NCI-H1048 (cell line): ENCODE measurements at places on chromosomes 5 and 9.

- no peak for DNase-seq
Observed at GRCh38 chr5:105274079-105274478, 1711.5 kb upstream of the NUDT12 start.

DNA sequence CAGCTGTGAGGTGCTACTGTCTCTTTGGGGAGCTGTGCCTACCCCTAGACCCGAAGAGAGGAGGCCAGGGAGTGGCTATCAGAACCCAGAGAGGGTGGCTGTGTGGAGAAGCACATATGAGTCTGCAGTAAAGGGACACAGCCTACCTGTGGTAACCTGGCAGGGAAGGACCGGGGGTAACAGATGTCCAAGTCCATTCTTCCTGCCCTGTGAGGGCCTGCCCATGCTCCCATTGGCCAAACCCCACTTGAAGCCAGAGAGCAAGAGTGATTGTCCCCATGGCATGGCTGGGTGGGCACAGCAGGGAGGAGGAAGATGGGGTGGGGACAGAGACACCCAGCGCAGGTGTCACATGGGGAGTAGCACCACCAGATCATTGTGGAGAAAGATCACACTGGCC is 39.3 kb downstream of the BOD1 start:
- DNase-seq = no peak

- DNase-seq = no peak
Observed at GRCh38 chr9:13661014-13661413, 381.5 kb upstream of the MPDZ start.

- DNase-seq = no peak
Observed at GRCh38 chr5:172086194-172086975, 79.9 kb upstream of the FBXW11 start.

GRCh38 chr5:83964271-83964670 is 243.6 kb upstream of the HAPLN1 start:
- no peak for DNase-seq

- DNase-seq = no peak
Observed at GRCh38 chr5:151140686-151141459, 16.7 kb downstream of the ANXA6 start.

DNA sequence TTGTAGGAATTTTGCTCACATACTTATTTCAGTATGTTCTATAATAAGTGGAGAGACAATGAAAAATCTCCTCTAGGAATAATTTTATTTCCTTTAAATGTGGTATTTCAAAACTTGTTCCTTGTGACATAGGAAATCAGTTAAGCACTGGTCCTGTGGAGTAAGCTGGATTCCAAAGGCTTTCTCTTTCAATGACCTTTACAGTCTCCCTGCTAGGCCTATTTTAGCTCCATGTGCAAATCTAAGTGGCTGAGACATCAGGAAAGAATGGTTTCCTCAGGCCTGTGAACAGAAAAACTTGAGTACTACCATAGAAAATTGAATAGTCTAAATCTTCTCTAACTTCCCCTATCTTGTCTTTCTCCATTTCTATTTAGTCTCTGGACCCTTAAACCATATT is 514.2 kb upstream of the TLE4 start:
- DNase-seq = no peak

GRCh38 chr9:73847536-73847935 is 649.6 kb upstream of the RORB start:
- no peak for DNase-seq

DNA sequence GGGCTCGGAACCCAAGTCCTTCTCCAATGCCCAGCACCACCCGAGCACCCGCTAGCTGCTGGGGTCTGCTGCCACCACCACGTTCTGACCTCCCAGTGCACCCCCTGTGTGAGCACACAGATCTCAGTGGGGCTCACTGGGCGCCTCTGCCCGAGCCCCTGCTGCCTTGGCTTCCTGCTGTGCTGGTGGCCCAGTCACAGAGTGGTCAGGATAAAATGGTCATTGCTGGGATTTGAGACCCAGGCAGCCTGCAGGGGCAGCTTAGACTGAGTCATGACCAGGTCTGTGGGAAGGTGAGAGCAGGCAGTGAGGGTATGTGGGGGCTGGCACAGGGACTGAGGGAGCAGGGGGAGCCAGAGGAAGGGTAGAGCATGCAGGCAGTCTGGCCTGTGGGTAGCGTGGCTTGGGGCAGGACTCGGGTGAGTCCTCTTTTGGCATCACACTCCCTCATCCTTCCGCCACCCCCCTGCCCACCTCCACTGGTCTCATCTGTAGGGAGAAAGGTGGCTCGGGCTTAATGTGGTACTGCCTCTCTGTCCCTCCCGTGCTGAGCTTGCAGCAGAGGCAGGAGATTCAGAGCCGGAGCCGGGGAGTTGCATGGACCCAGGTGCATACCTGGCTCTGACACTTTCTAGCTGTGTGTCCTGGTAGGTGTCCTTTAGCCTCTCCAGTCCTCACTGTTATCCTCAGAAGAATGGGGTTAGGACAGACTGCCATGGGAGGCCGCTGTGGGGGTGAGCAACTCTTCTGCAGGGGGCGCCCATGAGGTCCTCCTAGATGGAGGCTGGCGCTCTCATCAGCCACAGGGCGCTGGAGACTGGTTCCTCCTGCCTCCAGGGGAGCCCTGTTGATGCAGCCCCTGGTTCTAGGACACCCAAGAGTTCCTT is 32.1 kb downstream of the USP20 start:
- DNase-seq = no peak

- no peak for DNase-seq
Observed at GRCh38 chr5:8493176-8493575, 624.2 kb downstream of the MTRR start.

- DNase-seq = no peak
Observed at GRCh38 chr9:92008041-92008440, 58.0 kb upstream of the ROR2 start.

DNA sequence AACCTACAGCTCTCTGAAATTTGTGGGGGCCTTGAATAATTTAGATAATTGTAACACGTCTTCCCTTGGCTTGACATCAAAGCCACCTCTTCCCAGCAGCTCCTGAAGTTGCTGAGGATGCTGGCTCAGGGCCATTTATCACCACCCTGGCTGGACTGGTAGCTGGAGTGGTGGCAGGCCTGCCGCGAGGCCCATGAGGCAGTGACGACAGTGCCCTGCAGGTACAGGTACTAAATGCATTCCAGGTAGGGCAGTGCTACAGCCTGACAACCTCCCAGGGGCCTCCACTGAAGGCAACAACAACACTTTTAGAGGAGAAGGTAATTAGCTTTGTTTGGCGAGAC is 270.2 kb upstream of the KLF4 start:
- DNase-seq = no peak

DNA sequence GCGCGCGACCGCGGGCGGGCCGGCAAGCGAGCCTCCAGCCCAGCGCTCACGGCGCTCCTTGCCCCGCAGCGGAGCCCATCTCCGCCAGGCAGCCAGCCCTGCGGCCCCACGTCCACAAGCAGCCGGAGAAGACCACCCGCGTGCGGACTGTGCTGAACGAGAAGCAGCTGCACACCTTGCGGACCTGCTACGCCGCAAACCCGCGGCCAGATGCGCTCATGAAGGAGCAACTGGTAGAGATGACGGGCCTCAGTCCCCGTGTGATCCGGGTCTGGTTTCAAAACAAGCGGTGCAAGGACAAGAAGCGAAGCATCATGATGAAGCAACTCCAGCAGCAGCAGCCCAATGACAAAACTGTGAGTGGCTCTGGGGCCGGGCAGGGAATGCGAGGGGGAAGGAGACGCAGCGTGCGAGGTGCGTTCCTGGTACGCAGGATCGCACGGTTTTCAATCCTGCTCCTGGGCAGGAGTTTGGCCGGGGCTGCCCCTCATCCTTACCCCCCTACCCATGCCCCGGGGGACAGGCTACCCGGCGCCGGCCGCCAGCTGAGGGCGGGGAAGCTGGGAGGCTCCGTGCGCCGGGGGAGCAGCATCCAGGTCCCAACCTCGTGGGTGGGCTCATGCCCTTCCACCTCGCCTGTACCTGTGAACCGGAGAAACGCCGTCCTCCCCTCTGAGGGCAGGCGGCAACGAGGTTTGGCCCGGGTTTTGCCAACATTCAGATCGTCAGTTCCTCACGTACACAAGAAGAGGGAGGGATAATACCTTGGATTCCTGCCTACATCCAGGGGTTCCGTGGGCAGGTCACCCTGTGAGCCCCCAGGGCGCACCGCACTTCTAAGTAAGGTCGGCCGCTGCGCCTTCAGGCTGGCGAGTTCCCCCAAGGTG is 6.6 kb downstream of the ISL1 start:
- DNase-seq = no peak

DNA sequence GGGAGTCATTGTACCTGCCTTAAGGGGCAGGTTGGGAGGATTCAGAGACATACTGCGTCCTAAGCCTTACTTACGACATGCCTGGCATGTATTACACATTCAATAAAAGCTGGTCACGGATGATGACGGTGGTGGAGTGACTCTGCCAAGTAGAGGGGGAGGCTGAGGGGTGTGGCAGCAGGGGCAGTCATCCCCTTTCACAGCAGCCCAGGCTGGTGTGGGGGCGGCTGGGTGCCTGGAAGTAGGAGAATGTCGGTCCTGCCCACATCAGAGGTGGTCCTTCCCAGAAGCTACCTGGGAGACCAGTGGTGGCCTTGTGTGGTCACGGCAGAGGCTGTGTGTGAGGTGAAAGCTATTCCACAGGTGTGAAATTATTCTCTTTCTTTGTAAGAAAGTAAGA is 8.9 kb downstream of the ZBTB34 start:
- DNase-seq = no peak

GRCh38 chr5:173675287-173675996 is 59.0 kb upstream of the BOD1 start:
- no peak for DNase-seq

DNA sequence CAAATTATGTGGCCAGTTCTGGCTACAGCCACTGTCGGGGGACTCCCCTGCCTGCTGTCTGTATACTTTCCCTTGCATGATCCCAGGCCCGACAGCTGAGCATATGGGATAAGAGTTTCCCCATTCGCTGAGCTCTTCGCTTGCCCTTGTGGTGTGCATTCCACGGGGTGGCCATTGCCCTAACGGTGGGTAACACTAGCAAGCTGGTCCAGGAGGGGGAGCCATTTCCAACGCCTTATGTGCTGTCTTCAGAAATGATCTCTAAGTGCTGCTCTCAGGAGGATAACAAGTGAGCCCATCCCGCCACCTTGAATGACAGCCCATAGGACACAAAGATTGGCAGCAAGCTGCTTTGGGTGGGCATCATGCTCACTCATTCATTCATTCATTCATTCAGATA is 190.9 kb downstream of the FSTL4 start:
- no peak for DNase-seq

DNA sequence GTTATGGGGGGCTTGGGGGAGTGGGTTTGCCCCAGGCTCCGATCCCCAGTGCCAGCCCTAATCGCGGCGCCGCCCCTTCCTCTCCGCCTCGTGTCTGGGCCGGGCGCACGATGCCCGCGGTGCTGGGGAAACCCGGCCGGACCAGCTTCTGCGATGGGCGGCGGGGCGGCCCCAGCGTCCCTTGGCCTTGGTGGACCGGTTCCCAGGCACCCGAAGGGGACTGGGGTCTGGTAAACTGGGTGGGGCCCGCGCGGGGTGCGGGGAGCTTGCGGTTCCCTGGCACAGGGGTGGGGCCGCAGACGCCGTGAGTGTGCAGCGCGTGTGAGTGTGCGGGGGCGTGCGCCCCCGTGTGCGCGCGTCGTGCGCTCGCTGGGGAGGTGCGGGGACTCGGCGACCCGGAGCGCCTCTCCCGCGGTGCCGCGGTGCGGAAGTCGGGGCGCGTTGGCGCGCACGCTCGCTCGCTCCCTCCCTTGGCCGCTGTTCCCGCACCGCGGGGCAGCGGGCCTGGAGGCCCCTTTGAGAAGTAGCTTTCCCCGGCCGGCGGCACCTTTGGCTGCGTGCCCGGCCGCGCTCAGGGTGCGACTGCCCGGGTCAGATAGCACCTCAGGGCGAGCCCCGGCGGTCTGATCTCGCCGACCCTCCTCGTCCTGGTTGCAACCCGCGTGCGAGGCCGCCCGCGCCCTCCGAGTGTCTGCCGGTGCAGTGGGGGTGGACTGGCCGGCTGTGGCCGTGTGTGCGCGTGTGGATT is 568 bp downstream of the MACIR start:
- DNase-seq = no peak

- DNase-seq = peak; percentile 22
Observed at GRCh38 chr5:147578228-147579024, 68.6 kb upstream of the DPYSL3 start.

- no peak for DNase-seq
Observed at GRCh38 chr5:66180282-66181155, 36.4 kb downstream of the SREK1 start.

- no peak for DNase-seq
Observed at GRCh38 chr9:117696154-117696553, 8.0 kb upstream of the TLR4 start.

DNA sequence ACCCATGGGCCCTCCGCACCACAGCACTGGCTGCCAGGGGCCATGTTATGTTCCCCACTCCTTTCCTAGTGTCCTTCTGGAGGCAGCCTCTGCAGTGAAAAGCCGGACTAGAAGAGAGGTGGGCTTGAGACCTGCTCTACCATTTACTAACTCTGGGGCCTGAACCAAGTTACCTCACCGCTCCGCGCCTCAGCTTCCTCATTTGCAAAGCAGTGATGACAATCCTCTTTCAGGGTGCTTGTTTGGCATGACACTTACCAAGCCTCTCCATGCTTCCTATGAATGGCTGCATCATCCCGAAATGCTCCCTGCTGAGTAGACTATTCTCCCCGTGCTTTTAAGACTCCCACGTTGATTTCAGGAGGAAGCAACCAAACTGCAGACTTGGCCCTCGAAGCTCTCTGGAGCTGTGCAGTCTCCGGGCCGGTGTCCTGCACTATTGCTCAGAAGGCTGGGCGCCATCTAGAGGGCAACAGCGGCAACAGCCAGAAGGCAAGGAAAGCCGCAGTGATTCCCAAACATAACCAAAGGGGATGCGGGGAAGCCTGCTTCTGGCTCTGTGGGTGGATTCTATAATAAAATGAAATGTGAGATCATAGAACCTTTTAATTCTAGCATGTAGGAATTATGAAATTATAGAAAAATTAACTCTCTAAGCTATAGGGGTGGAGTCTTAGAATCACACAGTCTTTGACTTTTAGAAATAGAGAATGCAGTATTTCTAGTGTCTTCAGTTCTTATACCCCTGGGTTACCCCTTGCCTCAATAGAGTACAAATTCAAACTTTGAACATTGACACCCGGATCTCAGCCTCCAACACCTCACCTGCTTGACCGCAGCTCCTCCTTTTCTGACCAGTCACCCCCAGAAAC is 599.8 kb upstream of the BRINP1 start:
- no peak for DNase-seq

GRCh38 chr9:13786131-13786530 is 506.6 kb upstream of the MPDZ start:
- DNase-seq = no peak

- DNase-seq = no peak
Observed at GRCh38 chr5:116375926-116376325, 198.7 kb downstream of the SEMA6A start.

GRCh38 chr5:172766287-172767108 is 4.5 kb downstream of the DUSP1 start:
- no peak for DNase-seq

- DNase-seq = no peak
Observed at GRCh38 chr5:57244331-57244730, 70.5 kb downstream of the GPBP1 start.

GRCh38 chr9:133989625-133990365 is 2.3 kb downstream of the VAV2 start:
- DNase-seq = no peak
